ENCODE measurements at places on chromosomes 6 and 20.

GRCh38 chr20:62956387-62957135 lies 4.1 kb downstream of the SLC17A9 start:
- DNase-seq, result no peak

- DNase-seq, result no peak
These were observed 244.8 kb downstream of the DLL1 start for GRCh38 chr6:170045981-170046667.

DNA sequence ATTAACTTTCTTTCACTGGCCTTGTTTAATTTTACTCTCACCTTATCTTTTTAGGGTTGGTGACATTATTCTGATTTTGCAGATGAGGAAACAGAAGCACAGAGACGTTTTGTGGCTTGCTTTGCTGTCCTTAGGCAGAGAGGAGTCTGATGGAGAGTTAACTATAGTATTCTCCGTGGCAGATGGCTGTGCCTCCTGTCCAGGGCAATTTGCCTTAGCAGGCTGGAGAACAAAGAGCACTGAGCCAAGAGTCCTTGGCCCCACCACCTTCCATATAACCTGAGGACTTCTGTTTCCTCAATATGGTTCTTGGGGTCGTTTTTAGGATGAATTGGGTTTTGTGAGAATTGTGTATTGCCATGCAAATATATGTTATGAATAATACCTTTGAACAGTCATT lies 71.4 kb upstream of the BACH2 start:
- no peak for DNase-seq

- no peak for DNase-seq
These were observed 5.5 kb downstream of the DTNBP1 start for GRCh38 chr6:15657290-15657689.

DNA sequence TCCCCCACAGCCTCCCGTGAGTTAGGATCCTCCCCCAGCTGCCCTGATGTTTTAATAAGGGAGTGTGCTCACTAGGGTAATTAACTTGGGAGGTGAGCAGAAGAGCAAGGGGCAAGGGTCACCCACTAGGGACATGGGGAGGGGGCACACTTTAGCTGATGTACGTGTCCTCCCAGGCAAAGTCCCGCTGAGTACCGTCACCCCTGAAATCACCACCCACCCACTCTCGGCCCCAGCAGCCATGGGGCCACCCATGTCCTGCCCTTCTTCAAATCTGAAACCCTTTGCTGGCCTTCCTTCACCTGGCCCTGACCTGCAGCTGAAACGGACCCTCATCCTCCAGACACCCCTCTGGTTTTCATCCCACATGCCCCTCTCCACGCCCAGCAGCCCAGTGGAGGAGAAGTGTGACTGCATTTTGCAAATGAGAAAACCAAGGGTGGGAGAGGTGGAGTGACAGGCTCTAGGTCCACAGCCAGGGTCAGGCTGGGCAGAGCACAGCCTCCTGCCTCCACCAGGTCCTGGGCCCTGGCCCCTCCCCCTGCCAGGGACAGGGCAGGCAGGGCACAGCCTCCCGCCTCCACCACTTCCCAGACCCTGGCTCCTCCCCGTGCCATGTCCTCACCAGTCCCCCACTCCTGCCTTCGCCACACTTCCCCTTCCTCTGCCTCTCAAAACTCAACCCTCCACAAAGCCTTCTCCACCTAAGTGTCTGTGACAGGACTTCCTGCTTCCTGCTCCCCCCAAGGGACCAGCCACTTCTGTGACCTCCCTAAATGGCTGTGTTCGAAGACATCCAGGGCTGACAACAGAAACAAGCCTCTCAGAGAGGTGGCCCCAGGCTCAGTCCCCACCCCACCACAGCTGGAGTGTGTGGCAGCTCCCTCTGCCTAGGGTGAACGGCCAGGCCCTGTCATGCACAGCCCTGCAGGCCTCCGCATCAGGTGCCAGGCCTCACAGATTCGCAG lies 15.1 kb downstream of the ACSS1 start:
- no peak for DNase-seq

All from mesenchymal stem cell (in vitro differentiated cells and primary cell).